ENCODE measurements at places on chromosomes 7 and 10. TPM values are rescaled to one million over a fixed set of nuclear protein-coding genes. Genes with fewer than 3 reads are reported as not detected.
A peak's percentile ranks its signal among the peaks of the same experiment; 100 is the strongest.

GRCh38 chr7:75966190-75966961, 28.0 kb downstream of the TMEM120A start:
- no peak for DNase-seq

The SFTPA1 gene
- polyA plus RNA-seq, result not detected

The FAM13C gene
- not detected for polyA plus RNA-seq

DNA sequence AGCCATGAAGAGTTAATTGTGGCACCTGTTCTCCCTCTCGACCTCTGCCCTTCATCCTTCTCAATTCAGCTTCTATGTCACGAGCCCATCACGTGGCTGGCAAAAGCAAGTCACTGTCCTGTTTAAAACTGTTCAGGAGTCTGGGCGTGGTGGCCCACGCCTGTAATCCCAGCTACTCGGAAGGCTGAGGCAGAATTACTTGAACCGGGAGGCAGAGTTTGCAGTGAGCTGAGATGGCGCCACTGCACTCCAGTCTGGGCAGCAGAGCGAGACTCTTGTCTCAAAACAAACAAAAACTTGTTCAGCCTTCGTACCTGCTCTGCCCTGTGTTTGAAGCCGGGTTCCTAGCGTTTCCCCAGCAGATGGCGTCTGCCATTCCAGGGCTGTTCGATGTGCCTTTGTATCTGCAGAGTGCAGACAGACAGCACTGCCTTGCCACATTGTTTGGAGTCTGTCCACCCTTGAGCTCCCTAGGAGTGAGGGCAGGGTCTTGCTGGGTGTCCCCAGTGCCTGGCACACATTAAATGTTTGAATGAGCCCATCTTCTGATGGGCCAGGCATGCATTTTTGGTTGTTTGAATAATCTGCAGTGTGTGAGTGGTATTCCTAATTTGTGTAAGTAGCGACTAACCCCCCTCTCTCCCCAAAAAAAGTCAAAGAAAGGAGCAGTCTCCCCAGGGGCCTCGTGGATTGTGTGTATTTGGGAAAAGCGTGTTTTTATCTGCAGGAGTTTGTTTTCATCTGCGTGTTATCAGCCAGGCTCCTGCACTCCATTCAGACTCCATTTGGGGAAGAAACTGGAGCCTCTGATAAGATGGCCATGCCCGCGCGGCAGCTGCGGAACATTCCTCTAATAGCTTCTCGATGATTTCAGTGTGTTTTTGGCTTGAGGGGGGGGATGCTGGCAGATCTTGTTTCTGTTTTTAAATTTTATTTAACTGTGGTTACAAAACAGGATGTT, 61.2 kb downstream of the DNAJB6 start:
- no peak for DNase-seq

DNA sequence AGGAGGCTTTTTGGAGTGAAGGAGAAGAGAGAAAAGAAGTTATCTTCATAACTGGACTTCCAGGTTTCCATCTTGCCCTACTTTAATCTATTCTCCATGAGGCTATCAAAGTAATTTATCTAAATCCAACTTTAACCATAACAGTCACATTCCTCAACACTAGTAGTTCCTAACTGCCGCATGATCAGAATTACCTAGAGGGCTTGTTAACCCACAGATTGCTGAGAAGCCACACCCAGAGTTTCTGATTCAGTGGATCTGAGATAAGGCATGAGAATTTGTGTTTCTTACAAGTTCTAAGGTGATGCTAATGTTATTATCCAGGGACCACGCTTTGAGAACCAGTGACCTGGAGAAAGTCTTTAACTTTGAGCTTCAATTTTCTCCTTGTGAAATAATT, 8.3 kb upstream of the COL1A2 start:
- DNase-seq, result no peak

The ANKMY2 gene
- 20.1 TPM for polyA plus RNA-seq

- DNase-seq, result no peak
Measured at GRCh38 chr10:85531706-85532105, 834.9 kb downstream of the GRID1 start.

The ITGB1 gene
- polyA plus RNA-seq, result 342 TPM

The FBXO24 gene
- polyA plus RNA-seq, result not detected

DNA sequence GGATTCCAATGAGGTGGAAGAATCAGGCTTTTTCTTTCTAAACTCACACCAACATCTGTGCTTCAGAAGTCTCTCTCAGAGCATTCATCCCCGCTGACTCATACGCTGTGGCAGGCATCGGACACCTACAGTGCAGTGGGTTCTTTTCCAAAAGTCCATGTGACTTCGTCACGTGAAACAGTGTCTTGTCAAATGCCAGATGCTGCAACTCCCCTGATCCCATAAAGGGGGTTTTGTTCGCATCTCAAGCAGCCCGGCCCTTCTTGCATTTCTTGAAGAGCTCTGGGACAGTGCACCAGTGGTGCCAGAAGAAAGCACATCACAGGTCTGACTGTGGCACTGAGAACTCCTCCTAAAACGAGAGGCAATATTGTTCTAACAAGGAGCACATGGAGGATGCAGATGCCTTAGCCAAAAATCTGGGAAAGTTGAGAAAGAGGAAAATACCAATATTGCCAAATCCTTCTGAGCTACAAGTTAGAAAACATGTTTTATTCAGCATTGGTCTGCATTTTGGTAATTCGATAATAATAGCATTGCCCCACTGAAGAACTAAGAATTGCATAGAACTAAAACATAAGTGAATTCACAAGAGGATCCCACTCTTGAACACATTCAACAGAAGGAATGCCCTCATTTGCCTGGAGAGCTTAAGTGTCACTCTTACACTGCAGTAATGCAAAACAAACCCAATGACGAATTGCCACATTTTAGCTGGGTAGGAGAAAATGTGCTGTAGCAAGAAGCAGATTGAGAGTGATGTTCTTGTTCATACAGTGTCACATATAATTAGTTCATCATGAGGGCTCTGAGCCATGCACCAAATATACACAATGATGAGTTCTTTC, 204.4 kb downstream of the CXCL12 start:
- no peak for DNase-seq

GRCh38 chr10:91422915-91423314, 12.8 kb downstream of the HECTD2 start:
- DNase-seq, result no peak

- DNase-seq, result peak; percentile 40
Measured at GRCh38 chr10:30413996-30414576, 19.9 kb upstream of the MAP3K8 start.

DNA sequence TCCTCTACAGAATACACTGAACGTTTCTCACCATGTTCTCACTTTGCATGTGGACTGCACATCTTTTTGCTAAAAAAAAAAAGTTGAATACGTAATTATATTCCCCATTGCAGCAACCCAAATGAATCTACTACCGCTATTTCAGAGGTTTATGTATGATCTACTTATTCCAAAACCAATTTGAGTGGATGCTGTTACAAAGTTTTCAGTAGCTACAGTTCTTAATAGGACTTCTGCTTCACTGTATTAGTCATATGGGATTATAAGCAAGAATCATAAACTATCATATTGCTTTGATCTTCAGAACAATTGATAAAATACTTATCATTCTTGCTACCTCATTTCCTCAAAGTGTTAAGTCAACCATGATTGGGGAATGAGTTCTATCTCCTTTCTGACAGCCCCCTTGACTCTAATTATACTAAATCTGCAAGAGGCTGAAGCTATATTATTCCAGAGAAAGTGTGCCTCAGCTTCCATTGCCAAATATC, 257.0 kb downstream of the PARD3 start:
- DNase-seq, result no peak

All from CD8-positive, alpha-beta memory T cell (primary cell).